ENCODE measurements at places on chromosomes 3 and 15. TPM values are rescaled to one million over a fixed set of nuclear protein-coding genes. Genes with fewer than 3 reads are reported as not detected.

DNA sequence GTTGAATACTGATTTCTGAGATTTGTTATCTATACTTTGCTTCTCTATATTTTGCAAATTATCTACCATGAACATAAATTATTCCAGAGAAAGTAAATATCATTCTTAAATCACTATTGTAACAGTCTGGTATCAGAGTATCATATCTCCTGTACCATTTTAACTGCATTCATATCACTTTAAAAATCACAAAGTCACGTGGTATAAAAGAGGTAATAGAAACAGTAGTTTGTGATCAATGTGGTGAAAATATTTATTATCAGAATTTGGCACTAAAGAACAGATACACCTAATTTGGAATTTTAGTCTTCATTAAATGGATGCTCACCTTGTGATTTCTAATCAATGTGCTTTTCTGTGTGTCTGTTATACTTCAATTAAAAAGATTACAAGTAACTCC, 47.8 kb downstream of the P3H2 start:
- DNase-seq: no peak

DNA sequence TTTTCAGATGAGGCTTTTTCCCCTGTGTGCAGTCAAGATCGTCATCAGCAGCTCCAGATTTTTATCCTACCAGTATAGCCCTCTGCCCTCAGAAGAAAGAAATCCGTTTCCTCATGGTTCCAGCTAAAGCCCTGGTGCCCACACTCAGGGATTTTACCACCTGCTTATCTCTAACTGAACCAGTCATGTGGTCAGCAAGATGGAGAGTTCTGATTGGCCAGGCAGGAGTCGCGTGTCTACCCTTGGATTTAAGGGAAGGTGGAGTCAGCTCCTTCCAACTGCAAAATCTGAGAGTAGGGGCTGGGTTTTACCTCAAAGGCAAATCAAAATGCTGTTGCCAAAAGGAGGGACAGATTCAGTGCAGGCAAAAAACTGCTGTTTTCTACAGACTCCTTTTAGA, 135.3 kb downstream of the LRTM1 start:
- no peak for DNase-seq

DNA sequence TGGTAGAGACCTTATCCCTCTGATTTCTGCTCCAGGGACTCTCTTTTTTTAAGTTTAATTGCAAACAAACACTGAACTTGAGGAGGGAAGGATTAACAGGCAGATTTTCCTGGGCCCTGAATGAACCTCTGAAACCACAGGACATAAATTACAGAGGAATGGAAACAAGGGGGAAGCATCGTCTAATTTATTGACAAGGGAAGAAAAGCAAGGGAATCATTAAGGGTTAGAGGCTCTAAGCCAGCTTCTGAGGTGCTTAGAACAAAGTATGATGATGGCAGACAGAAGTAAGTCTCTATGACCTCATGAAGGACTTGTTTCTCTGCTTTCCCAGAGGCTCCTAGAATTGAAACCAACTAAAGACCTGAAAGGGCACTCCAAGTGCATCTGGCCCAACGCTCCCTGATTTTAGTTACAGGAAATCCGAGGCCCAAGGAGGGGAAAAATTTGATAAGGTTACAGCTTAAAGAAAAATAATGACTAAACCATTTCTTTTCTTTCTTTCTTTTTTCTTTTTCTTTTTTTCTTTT, 244.7 kb upstream of the NR2E3 start:
- DNase-seq: no peak

DNA sequence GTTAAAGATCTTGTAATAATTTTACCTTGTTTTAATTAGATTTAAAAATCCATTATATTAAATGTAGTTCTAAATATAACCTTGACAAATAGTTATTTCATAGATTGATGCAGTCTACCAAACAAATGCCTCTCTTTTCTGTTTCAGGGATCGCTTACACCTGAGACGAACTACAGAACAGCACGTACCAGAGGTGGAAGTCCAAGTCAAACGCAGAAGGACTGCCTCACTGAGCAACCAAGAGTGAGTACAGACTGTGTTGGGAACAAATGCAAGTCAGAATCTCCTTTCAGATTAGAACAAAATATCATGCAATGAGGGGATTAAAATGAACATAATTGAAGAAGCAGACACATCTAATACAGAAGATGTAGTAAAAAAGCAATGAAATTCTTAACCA, 7.2 kb downstream of the SNRPN start:
- no peak for DNase-seq

- no peak for DNase-seq
These were observed 39.6 kb downstream of the LNP1 start for GRCh38 chr3:100440895-100441294.

Gene IL17RC
- total RNA-seq: 53.4 TPM

DNA sequence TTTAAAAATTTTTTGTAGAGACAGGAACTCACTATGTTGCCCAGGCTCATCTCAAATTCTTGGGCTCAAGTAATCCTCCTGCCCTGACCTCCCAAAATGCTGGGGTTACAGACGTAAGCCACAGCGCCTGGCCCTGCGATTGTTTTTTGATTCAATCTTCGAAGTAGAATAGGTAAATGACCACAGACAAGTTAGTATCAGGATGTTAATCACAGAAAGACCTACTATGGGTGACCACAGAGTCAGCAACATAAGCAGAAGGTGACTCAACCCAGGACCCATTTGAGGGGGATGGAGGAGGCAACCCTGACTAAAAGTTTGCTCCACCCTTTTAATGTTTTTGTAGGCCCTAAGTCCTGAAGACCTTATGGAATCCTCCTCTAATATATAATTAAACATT, 10.0 kb upstream of the USP3 start:
- no peak for DNase-seq
